ENCODE measurements at places on chromosomes 4 and X.

GRCh38 chr4:154067786-154068185, 278.9 kb upstream of the SFRP2 start:
- DNase-seq: no peak

DNA sequence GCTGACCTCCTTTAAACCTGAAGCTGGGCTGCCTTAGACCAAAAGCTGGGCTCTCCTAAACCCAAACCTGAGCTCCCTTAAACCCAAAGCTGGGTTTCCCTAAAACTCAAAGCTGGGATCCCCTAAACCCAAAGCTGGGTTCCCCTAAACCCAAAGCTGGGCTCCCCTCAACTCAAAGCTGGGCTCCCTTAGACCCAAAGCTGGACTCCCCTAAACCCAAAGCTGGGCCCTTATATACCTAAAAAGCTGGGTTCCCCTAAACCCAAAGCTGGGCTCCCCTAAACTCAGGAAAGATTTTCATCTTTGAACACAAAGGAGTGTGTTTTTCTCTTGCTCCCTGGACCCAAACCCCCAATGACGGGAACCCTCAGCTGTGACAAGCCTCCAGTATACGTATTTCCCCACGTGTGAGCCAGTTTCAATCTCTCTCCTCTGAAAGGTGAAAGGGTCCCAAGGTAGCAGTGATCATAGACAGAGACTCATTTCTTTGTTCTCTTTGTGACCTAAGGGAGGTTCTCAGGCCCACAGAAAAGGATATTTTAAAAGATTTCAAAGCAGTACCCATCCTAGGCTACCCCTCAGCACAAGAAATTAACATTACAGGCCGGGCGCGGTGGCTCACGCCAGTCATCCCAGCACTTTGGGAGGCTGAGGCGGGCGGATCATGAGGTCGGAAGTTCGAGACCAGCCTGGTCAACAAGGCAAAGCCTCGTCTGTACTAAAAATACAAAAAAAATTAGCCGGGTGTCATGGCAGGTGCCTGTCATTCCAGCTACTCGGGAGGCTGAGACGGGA, 31.3 kb upstream of the ASMTL start:
- peak; percentile 29 for DNase-seq

DNA sequence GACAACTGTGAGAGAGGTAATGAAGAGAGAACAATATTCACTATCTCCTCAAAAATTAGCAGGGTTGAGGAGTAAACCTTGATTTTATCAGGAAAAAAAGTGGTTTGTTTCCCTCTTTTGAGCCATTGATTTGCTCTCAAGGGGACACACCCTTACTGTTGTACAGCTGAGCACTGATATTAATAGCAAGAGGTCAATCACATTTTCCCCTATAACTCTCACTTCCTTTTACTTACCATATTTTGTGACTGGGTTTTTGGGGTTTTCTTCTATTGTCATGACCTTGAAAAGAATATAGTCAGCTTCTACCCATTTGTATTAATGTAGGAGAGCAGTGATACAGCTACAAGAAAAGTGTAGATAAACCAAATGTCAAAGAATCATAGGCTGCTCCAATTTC, 70.2 kb upstream of the LONRF3 start:
- no peak for DNase-seq

GRCh38 chr4:152503653-152504290, 32.1 kb downstream of the FBXW7 start:
- no peak for DNase-seq

GRCh38 chr4:38122060-38122459, 161.9 kb downstream of the PTTG2 start:
- DNase-seq: no peak

GRCh38 chr4:92387459-92388069, 83.8 kb downstream of the GRID2 start:
- no peak for DNase-seq

DNA sequence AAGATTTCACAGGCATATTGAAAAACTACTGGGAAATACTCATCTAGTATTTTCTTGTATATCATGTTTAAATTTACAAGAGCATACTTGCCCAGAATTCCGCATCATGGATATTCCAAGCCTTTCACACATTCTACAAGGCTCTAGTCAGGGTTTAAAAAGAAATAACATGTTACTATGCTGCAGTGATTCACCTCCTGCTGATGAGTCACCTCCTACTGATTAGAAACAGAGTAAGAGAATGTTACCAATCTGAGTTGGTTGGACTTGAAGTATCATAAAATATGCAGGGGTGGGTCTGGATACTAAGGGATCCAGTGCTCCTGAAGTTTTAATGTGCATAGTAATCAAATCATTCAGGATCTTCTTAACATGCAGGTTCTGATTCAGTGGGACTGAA, 192.0 kb upstream of the ANK2 start:
- DNase-seq: no peak

- DNase-seq: no peak
Observed at GRCh38 chr4:138845664-138846063, 169.9 kb upstream of the NOCT start.

- no peak for DNase-seq
Observed at GRCh38 chr4:77418333-77418732, 187.3 kb upstream of the CXCL13 start.

DNA sequence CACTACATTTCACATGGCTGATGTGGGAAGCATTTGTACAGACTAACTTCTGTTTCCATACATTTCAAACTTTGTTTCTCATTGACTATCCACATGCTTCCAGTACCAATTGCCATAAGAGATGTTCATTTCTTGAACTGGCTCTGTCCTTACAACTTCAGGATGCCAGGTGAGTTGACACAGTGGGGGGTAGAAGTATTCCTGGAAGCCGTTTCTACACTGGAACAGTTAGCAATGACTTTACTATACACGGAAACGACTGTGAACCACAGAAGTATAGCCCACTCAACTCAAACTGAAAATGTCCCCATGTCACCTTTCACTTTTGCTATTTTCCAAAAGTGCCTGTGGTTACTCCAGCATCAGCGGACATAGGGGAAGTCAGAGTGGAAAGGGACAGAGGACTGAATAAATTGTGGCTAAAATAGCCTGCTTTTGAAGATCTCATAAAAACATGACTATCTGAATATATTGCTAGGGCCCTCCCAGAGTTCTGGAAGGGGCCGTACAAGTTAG, 38.0 kb upstream of the DSPP start:
- no peak for DNase-seq

DNA sequence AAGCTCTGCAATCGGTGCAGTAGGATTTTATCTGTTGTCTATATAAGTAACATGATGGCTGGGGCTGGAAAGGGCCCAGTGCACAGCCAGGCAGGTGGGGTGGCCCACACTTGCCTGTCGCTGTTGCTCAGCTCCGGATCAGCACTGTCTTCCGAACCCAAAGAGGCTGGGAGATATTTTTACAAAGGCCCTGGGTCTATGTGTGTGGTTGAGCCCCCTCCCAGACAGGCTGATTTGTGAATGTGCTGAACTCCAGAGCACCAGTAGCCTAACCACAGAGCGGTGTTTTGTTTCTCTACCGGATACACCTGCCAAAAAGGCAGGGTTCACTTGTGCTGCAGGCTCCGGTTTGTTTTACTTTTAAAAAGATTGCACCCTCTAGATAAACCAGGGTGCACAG, 33.5 kb upstream of the CHRNA9 start:
- peak; percentile 49 for DNase-seq

DNA sequence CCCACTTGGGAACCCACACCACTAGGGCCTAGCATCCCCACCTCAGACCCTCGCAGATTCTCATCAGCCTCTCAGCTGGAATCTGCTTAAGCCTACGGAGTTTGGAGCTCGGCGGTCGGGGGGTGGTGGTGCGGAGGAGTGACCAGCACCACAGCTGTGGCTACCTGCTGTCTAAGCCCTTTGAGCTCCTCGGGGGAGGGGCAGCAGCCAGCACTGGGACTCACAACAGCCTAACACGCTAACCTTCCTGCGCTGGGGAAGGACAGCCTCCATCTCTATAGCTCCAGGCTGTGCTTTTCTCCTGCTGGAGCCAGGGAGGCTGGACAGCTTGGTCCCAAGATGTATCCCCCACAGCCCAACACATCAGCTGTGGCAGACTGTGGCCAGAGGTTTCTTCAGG, 281.5 kb downstream of the USP46 start:
- no peak for DNase-seq

DNA sequence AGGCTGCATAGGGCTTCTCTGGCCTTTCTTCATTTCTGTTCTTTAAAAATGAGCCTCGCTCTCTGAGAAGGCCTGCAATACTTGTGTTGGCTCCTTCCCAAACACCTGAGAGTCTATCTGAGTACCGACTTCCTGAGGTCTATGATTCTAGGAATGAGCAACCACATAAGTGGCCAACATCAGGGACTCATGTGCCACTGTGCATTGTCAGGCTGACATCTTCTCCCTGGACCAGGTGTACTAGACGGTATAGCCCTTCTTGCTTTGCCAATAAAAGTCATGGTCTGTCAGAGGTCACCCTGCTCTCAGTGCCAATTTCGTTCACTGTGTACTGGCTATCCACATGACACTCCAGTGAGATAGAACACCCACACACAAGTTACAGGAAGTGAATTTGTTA, 67.4 kb upstream of the EPHA5 start:
- DNase-seq: no peak

- no peak for DNase-seq
Observed at GRCh38 chr4:26441102-26441501, 49.2 kb downstream of the CCKAR start.

- no peak for DNase-seq
Observed at GRCh38 chr4:159258889-159259560, 156.1 kb downstream of the RAPGEF2 start.

DNA sequence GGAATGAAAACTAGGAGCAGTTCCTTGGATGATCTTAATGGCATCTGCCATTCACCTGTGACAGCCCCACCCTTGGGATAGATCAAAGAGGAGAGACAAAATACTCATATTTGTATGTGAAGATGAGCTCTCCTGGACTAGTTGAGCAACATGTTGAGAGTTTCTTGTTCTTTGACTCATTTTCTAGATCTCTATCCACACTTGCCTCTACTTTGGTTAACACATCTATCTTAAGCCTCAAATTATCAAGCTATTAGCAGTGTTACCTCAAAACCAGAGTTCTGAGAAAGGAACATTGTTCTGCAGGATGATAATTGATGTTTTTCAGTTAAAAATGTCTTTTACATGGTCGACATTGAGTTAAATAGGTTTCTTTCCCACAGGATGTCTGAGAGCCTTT, 94.2 kb upstream of the TEX13D start:
- no peak for DNase-seq

- DNase-seq: no peak
Observed at GRCh38 chrX:30858098-30858497, 31.0 kb downstream of the TAB3 start.

DNA sequence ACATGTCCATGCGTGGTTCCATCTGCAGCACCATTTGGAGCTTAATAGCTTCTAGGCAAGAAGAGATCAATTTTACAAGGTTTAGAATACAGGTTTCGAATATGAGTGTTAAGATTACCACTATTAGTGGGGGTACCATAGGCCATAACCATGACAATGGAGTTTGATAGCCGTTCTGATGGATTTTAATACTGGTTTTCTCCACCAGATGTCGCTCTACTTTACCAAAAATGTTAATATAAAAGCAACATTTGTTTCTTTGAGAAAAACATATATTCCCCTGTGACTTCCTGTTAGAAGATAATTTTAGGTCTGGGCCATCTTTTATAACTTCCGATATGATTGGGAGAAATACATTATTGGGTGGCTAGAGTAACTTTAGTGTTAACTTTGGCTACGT, 499.7 kb upstream of the POU3F4 start:
- no peak for DNase-seq

GRCh38 chrX:154546354-154547244, at the start of gene G6PD:
G6PD (minus strand) TSS chrX:154546846; CDS start chrX:154546155, 691 bp downstream.
- DNase-seq: no peak

GRCh38 chr4:3176367-3177229, 72.4 kb upstream of the MSANTD1 start:
- no peak for DNase-seq

DNA sequence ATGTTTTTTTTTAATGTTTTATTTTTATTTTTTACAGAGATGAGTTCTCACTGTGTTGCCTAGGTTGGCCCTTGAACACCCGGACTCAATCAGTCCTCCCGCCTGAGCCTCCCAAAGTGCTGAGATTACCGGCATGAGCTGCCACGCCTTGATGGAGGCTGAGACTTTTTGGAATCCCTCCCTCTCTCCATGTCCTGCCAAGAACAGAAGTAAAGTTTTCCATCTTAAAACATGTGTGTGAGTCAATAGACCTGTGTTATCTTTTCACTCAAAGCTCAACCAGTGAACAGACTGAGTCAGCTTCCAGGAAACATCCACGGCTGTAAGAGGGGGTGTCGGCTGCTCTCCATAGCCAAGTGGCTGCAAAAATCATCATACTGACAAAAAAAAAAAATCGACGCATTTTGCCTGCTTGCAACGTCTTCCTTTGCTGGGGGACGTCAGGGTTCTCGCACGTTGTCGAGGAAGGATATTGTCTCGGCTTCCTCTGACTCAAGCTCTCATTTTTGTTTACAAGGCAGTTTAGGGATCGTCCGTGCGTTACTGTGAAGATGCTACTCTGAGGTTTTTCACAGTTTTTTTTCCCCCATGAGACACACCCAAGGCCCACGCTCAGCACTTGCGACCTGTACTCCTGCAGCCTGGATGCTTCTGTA, 10.0 kb upstream of the ASMTL start:
- peak; percentile 45 for DNase-seq

- no peak for DNase-seq
Observed at GRCh38 chrX:16516232-16516876, 133.6 kb upstream of the S100G start.

Measured in activated CD4-positive, CD25-positive, alpha-beta regulatory T cell treated with anti-CD3 and anti-CD28 coated beads, Interleukin-2, amount 50 U/mL, for 72 hours (primary cell).